Activated T-cell treated with anti-CD3 and anti-CD28 coated beads, Interleukin-2, amount 50 U/mL, for 4 hours (primary cell): ENCODE measurements at places on chromosomes 1 and 21. TPM values are rescaled to one million over a fixed set of nuclear protein-coding genes. Genes with fewer than 3 reads are reported as not detected.
A peak's percentile ranks its signal among the peaks of the same experiment; 100 is the strongest.

DNA sequence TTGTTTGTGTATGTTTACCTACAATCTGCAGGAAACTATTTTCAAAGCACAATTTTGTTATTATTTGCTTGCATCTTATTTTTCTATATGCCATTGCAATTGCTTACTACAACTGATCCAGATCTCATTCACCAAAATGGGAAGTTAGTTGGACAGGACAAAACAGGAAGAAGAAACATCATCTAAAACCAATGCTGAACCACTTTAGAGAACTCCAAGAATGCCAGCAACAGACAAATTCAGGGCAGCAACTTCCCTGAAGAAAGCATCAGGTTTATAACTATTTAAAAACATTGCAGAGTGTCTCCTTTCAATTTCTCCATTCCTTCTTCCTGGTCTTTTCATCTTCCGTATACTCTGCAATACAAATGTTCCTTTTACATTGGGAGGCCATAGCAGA, 82.4 kb upstream of the SMYD2 start:
- no peak for DNase-seq

- DNase-seq, result no peak
Observed at GRCh38 chr1:231827337-231828105, 200.9 kb downstream of the DISC1 start.

- DNase-seq, result no peak
Observed at GRCh38 chr1:12229386-12229834, 420 bp upstream of the VPS13D start.

GRCh38 chr1:23019863-23020625, 776 bp downstream of the KDM1A start:
- DNase-seq, result peak; percentile 8

HCN3 gene
- 1.1 TPM for total RNA-seq

DNA sequence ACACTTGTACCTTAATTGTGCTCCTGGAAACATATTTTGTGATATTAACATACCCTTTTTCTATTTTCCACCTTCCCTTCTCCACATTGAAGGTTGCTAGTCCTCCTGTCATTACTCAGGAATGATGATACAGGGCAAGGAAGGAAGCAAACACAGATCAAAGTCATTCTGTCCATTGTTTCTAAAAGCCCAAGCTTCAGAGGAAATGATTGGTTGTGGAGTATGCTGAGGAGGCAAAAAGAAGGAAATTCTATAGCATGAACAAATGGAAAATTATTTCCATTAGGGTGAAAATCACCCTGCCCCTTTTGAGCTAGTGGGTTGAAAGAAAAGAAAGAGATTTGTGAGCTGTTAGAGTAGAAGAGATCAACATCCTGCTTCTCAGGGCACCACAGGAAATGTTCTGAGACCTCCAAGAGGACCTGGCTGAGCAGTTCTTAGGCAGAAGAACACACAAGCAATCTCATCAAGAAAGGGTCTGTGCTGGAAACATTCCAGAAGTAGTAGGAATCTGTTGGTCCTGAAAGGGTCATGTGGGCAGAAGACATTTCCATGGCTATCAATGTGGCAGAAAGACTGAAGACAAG, 29.0 kb upstream of the PRRX1 start:
- DNase-seq, result no peak

TNFRSF8 gene
- 13.7 TPM for total RNA-seq

GRCh38 chr1:162391790-162392563, 10.4 kb downstream of the C1orf226 start:
- no peak for DNase-seq

- no peak for DNase-seq
Observed at GRCh38 chr1:212718499-212718898, 18.9 kb upstream of the BATF3 start.

DNA sequence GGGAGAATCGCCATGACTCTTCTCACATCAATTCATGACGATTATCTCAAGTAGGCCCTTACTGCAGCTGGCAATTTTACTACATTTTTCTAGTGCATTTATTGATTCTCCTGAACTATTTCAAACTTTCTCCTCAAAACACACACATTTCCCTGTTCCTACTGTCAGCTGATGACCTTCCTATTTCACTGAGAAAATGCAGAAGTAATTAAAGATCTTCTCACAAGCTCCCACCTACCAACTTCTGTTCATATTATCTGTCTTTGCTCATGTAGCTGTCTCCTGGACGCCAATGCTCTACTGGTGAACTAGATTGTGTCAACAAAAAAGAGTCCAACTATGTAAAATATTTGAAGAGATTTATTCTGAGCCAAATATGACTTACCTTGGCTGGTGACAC, 36.4 kb upstream of the FASLG start:
- no peak for DNase-seq

EDARADD gene
- total RNA-seq, result 12.4 TPM

DNA sequence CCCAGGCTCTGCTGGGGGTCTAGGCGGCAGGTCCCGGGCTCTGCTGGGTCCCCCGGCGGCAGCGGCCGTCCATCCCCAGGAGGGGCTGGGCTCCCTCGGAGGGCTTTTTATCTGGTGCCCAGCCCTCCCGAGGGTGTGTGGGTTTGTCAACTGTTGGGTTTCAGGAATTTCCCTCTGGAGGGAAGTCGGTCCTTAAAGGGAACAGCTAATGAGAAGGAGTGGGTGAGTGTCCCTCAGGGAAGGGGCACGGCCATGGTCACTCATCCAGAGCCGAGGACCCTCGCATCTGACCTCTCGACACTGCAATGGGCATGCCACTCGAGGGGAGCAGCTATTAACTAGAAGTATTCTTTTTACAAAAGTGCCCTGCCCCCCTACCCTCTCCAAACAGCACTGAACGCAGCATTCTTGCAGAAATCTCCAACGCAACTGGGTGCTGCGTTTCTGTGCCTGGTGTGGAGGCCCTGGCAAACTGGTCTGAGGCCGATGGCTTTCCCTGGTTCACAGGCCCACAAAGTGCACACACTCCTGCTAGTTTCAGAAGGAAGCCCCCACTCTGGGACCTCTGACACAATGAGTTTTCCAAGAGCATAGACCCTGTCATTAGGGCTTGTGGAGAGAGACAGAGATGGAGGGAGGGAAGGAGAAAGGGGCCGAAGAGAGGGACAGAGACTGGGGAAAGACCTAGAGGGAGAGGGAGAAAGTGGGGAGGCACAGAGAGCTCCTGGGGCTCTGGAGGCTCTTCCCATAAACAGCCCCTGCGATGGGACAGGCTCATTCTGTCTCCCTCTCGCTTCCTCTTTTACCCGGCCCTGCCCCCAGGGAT, 1.0 kb upstream of the TSPEAR start:
- no peak for DNase-seq

GPR37L1 gene
- not detected for total RNA-seq

DNA sequence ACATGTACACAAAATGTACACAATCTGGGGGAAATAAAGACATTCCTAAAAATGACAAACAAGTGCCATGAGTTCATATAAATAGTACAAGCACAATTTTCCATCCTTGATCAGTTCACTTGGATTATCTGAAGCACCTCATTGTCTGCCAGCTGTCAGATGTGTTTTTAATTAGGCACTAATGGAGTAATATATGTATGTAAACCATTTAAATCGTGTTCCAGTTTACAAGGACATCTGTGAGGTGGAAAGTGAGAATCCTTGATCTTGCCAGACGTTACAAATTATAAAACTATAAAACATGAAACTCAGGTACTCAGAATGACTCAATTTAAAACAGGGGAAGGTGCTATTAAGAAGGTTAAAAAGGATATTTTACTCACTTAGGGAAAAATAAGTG, 1312.2 kb downstream of the PLA2G4A start:
- no peak for DNase-seq

- no peak for DNase-seq
Observed at GRCh38 chr1:115230281-115230680, 107.8 kb downstream of the NGF start.

DNA sequence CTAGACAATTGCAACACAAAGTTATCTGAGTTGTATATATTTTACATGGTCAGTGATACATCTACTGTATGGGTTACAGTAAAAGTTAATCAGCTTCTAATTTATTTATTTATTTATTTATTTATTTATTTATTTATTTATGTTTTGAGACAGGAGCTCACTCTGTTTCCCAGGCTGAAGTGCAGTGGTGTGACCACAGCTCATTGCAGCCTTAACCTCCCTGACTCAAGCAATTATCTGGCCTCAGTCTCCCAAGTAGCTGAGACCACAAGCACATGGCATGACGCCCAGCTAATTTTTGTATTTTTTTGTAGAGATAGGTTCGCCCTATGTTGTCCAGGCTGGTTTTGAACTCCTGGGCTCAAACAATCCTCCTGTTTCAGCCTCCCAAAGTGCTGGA, 241.6 kb downstream of the PTPRC start:
- DNase-seq, result no peak

MYOM3 gene
- not detected for total RNA-seq

ERICH3 gene
- total RNA-seq, result not detected

DNA sequence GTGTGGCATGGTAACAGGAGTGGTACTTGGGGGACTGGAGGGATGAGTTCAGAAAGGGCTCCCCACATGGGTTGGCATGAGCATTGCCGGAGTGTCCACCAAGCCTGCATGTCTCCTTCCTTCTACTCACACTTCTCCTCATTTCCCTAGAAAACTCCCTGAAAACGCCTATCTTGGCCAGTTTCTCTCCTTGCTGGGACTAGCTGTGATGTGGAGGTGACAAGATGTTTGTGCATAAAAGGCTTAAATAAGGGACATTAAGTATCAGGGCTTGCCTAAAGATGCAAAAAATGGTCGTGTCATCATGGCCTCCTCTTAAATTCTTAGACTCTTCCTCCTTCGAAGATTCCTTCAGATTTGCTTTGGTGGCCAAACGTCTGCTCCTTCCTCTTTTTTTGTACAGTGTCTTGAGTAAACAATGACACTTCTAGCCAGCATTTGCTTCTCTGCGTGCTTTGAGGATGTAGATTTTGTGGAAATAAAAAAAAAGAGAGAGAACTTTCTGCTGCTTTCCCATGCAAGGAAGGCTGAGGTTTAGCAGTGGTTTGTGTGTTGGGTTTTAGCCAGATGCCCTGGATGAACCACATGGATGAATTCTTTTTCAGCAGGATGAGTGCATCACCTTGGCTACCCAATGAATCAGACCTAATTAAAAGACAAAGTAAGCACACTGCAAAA, 239.1 kb upstream of the IRF2BP2 start:
- no peak for DNase-seq

HES2 gene
- not detected for total RNA-seq

SLC1A7 gene
- not detected for total RNA-seq

DNA sequence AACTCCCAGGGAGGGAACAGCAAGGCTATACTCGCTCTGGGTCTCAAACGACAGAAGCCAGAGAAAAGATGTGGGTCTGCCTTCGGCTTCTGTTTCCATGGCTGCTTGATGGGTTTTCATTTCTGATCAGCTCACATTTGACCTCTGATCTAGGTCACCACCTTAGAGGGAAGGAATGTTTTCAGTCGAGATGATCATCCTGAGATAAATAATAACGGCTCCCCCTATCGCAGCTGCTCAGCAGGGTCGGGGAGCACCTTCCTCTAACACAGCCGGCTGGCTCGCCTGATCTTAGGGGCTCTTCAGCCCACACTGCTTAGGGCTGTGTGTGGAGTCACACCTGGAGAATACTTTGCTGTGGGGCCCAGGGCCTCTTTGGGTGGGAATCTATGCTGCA, 53.1 kb upstream of the ZNF648 start:
- no peak for DNase-seq

FMO2 gene
- total RNA-seq, result 0.27 TPM

NLRP3 gene
- 5.4 TPM for total RNA-seq

WNT3A gene
- total RNA-seq, result not detected

- no peak for DNase-seq
Observed at GRCh38 chr1:169568497-169568896, 17.8 kb downstream of the F5 start.

DNA sequence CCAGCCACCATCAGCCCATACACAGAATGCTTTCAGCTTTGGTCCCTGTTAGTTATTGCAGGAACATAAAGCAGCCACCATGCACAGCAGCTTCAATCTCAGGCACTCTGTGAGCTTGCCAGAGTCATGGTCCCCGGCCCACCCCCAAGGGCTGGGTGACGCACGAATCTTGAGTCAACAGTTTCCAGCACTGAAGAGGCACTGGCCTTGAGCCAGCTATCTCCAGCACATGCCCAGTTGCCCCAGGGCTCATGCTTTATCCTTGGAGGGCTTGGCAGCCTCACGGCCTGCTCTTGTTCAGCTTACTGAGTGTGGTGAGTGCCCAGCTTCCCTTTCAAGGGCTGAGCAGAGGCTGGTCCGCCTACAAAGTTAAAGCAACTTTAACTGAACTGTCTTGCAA, 200.7 kb upstream of the RAB4A start:
- no peak for DNase-seq

SPRR5 gene
- not detected for total RNA-seq

DNA sequence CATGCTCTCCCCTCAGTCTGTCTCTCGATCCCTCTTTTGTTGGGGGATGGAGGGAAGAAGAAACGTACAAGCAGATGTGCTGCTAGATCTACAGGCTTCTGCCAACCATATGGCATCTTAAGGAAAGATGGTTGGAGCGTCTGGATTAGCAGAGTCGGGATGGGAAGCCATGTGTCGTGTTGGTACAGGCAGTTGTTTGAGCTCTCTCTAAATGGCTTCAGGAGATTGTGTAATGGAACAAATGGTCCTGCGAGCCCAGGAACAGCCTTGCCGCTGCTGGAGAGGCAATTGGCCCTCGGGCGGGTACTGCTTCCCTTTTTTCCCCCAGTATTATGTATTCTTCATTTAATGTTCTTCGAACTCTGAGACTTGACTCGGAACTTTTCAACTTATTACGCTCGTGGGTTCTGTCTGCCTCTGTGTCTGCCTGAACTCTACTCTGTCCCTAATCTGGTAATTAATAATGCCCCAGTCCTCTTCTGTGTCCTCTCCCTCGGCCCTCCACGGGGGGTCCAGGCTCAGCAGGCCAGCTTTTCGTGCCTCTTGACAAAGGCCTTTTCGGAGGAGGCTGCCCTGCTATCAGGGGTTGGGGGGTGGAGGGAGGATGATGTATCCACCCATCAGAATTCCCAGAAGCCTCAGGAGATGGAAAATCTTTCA, 215.3 kb downstream of the SDCCAG8 start:
- no peak for DNase-seq

DNA sequence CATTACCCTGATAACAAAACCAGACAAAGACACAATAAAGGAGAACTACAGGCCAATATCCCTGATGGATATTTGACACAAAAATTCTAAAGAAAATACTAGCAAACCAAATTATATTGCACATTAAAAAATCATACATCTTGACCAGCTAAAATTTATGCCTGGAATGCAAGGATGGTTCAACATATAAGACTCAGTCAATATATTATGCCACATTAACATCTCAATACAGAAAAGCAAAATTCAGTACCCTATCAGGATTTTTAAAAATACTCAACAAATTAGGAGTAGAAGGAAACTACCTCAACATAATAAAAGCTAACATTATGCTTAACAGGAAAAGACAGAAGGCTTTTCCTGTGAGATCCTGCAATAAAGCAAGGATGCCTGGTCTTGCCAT, 177.1 kb downstream of the MAGI3 start:
- no peak for DNase-seq

GRCh38 chr1:38760562-38760961, 99.0 kb downstream of the RRAGC start:
- no peak for DNase-seq

- no peak for DNase-seq
Observed at GRCh38 chr1:59071289-59071688, 225.6 kb upstream of the FGGY start.

- no peak for DNase-seq
Observed at GRCh38 chr1:9827558-9828185, 3.9 kb upstream of the CLSTN1 start.

DMRTA2 gene
- not detected for total RNA-seq

- DNase-seq, result no peak
Observed at GRCh38 chr1:86191958-86192357, 35.4 kb upstream of the COL24A1 start.

- no peak for DNase-seq
Observed at GRCh38 chr1:54842963-54843362, 41.8 kb upstream of the TTC22 start.
